ENCODE measurements at places on chromosomes 16 and 17.
A peak's percentile ranks its signal among the peaks of the same experiment; 100 is the strongest.

DNA sequence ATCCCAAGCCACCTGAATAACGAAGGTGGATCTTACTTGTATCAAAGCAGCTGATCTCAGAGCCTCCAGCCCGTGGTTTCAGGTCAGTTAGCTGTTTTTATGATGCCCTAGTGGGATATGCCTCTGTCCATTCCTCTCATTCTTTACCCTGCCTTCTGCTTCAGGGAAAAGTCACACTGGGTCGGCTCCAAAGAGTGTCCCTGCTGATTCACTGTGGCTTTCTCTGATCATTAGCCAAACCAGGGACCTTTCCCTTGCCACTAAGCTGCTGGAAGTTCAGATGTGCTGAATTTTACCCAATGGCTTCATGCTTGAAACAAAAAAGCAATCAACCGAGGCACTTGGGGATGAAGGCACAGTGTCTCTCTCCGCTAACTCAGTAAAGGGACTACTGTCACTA is 170.2 kb upstream of the SALL1 start:
- peak; percentile 12 for DNase-seq

- DNase-seq = no peak
These were observed 99.1 kb upstream of the RBBP6 start for GRCh38 chr16:24440306-24440705.

- no peak for DNase-seq
These were observed 28.9 kb downstream of the DCUN1D3 start for GRCh38 chr16:20871258-20871657.

DNA sequence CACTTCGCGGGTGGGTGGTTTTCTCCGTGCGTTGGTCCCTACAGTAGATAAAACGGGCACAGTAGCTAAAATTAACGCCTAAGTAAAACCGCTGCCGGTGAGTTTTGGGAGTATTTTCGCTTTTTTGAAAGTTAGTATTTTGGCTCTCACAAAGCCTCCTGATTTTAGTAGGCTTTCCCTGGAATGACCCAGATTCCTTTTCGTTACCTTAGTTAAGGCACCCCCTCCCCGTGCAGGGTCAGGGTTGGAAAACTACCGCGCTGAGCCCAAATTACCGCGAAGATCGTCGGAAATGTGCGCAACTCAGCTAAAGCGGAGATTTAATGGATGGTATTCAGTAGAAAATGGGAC is 28.3 kb upstream of the ST6GALNAC1 start:
- no peak for DNase-seq

- DNase-seq = no peak
These were observed 43.0 kb upstream of the CDH8 start for GRCh38 chr16:62079236-62079635.

- DNase-seq = no peak
These were observed 309.0 kb upstream of the MAF start for GRCh38 chr16:79909571-79909970.

- DNase-seq = no peak
These were observed 7.7 kb downstream of the BEAN1 start for GRCh38 chr16:66434619-66435430.

- DNase-seq = peak; percentile 57
These were observed 203.0 kb upstream of the TNRC6C start for GRCh38 chr17:77755410-77755963.

DNA sequence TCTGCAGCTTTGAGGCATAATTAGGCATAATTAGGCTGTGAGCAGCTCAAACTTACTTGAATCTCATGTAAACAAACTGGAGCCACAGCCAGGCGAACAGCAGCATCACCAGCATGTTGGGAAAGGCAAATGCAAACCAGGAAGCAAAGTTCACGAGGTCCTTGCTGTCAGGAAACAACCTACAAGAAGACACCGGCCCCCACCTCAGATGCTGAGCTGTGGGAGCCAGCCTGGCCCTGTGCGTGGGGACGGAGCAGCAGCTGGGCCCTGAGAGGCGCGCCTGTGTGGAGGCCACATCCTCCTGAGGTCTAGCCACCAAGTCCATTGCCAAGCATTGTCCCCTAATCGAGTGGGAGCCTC is 12.2 kb downstream of the SLC13A5 start:
- DNase-seq = no peak

DNA sequence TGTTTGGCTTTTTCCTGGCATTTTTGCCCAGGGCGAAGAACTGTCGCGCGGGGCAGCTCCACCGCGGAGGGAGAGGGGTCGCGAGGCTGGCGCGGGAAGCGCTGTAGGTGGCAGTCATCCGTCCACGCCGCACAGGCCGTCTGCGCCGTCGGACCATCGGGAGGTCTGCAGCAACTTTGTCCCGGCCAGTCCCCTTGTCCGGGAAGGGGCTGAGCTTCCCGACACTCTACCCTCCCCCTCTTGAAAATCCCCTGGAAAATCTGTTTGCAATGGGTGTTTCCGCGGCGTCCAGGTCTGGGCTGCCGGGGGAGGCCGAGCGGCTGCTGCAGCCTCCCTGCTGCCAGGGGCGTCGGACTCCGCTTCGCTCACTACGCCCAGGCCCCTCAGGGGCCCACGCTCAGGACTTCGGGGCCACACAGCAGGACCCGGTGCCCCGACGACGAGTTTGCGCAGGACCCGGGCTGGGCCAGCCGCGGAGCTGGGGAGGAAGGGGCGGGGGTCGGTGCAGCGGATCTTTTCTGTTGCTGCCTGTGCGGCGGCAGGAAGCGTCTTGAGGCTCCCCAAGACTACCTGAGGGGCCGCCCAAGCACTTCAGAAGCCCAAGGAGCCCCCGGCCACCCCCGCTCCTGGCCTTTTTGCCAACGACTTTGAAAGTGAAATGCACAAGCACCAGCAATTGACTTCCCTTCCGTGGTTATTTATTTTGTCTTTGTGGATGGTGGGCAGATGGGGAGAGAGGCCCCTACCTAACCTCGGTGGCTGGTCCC is 2.3 kb upstream of the CBX4 start:
- no peak for DNase-seq

DNA sequence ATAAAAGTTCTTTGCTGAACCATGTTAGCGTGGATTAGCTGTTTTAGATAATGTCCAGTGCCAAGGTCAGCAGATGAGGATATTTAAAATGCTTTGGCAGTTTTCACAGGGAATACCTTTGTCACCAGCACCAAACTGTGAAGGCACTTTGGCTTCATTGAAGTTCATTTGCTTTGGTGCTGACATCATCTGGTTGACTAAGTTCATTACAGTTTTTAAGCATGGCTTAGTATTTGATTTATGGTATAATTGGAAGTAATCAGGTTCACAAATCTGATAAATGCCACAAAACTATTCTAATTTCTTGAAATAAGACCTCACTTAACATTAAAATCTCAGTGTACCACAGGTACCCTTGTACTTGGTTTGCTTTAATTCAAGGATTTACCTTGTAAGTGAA is 4.3 kb downstream of the GID4 start:
- no peak for DNase-seq

GRCh38 chr16:31464781-31465260 is 5.5 kb downstream of the ARMC5 start:
- no peak for DNase-seq

- DNase-seq = peak; percentile 62
These were observed 1.8 kb downstream of the SLC12A4 start for GRCh38 chr16:67966549-67967182.

GRCh38 chr16:11563493-11564040 is 23.2 kb downstream of the LITAF start:
- DNase-seq = no peak

- DNase-seq = no peak
These were observed 189.9 kb downstream of the ZFHX3 start for GRCh38 chr16:72857834-72858664.

- DNase-seq = no peak
These were observed 23.7 kb upstream of the CBX4 start for GRCh38 chr17:79862771-79863440.

DNA sequence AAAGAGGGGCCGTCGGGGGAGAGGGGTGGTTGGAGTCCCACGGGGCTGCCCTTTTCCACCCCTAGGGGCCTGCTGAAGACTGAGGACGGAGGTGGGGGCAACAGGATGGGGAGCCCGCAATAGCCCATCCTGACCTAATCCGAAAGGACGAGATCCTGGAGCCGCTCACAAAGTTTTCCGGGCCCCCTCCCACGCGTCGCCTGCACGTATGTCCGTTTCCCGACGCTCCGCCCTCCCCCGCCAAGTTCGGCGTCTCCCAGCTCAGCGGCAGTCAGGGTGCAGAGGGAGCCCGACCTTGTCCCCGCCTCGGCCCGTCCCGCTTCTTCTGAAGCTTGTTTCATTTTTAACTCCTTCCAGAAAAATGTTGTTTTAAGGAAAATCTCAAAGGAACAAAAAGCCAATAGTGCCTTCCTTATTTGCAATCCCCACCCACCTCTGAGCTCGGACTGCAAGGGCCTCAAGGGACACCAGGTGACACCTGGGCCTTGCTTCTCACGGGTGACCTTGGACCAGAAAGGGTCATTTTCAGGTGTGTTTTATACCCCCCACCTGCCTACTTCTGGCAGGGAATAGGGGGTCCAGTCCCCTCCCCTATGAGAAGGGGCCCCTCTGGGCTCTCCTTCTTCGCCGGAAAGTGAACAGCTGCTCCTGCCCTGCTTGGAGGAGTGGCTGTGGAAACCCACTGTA is 3.4 kb upstream of the ZNF423 start:
- no peak for DNase-seq

DNA sequence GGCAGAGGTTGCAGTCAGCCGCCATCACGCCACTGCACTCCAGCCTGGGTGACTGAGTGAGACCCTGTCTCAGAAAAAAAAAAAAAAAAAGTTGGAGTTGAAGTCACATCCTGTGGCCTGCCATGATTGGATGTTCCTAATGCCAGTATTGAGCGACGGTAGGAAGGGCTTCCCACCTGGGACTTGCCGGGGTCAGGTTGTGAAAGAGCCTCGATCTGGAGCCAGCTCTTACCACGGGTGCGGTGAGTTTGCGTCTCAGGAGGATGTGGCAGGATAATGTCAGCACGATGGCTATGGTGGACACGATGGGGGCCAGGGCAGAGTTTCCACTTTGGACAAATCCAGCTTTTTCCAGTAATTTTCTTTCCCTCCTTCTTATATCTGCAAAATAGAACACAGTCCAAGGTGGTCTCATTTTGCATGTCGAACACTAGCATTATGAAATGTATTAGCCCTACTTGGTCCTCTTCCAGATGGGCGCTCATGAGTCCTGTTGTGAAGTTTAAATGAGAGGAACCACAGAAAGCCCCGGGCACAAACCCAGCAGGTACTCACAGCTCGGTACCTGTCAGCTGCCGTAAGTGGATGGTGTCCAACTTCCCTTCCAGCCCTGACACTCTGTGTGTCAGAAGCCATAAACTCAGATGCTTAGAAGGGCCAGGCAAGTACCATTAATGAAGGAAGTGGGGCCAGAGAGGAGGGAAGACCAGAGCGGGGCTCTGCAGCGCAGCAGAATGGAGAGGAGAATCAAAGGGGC is 22.2 kb downstream of the ABCC12 start:
- no peak for DNase-seq

GRCh38 chr16:60991886-60992285 is 1044.4 kb downstream of the CDH8 start:
- DNase-seq = no peak

- DNase-seq = no peak
These were observed at the start of gene FMNL1 for GRCh38 chr17:45221081-45222013. FMNL1 (plus strand) TSS chr17:45221885; CDS start chr17:45222125, 240 bp downstream.

GRCh38 chr17:33983824-33984574 is 271.1 kb upstream of the CCL2 start:
- DNase-seq = no peak

GRCh38 chr16:50862818-50863643 is 121.1 kb downstream of the CYLD start:
- DNase-seq = no peak

- DNase-seq = peak; percentile 44
These were observed at the start of gene ACSF2 for GRCh38 chr17:50425682-50426471. ACSF2 (plus strand) TSS chr17:50426218; CDS start chr17:50426262, 44 bp downstream.

GRCh38 chr16:67339453-67339852 is 12.8 kb downstream of the LRRC36 start:
- peak; percentile 34 for DNase-seq

DNA sequence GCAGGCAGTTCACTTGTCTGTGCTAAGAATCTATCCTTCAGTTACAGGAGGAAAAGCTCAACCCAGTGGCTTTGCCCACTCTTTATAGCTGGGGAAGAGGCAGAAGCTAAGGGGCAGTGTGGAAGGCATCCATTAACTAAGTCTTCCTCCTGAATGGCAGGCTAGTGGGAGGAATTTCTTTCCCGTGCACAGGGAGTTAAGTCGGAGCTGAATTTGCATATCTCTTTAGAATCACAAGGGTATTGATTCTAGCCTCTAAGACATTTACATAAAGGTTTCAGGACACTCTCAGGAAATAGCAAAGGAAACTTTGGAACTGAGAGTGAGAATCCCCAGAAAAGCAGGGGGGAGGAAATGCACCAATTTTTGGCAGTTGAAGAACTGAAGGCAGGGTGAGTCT is 245.6 kb downstream of the CA10 start:
- no peak for DNase-seq

DNA sequence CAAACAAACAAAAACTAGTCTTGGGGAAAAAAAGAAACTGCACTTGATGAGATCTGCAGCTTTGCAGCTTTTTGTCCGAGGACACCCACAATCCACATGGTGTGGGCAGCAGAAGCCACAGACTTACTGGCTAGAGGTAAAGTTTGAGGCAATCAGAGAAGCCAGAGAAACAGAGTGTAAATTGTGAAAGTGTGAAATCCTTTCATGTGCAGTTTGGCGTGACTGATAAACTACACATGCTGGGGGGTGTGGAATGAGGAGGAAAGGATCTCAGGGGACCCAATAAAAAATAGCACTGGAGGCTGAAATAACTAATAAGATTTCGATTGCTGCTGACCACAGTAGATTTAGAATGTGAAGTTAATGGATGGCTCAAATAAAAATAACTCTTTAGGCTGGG is 42.4 kb upstream of the HOXB13 start:
- no peak for DNase-seq

GRCh38 chr17:8740486-8740885 is 4.2 kb downstream of the CCDC42 start:
- DNase-seq = no peak

GRCh38 chr16:75116081-75116910 is at the start of gene LDHD:
LDHD (minus strand) TSS chr16:75116780; CDS start chr16:75116720, 60 bp downstream.
- peak; percentile 74 for DNase-seq

- no peak for DNase-seq
These were observed 35.1 kb downstream of the GSE1 start for GRCh38 chr16:85648070-85648714.

DNA sequence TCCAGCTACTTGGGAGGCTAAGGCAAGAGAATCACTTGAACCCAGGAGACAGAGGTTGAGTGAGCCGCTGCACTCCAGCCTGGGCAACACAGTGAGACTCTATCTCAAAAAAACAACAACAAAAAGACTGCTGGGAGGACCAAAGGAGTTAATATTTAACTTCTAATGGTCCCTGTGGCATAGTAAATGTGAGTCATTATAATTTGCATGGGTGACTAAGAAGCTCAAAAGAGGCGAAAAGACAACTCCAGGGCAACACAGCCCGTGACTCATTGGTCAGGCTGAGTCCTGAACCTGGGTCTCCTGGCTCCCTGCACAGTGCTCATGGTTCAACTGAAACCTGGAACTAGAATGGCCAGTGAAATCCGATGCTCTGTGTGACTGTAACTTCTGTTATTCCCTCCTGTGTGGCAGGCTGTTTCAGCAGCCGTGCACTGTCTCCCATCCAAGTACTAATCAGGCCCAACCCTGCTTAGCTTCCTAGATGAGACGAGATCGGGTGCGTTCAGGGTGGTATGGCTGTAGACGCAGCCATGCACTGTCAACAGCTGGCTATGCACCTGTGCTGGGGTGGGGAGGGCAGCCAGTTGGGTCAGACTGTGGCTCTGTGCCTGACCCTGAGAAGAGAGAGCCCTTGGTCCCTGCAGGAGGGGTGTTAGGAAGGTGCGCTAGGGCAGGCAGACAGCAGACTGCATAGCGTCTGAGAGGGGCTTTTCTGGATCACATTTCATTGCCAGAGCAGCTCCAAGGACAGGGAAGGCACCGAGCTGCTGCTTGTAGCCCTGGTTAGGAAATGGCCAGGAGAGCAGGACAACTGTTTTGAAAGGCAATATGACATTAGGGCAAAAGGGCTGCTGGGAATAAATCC is 14.5 kb upstream of the GPRC5C start:
- DNase-seq = peak; percentile 82
